ENCODE measurements at places on chromosomes 4 and X.

DNA sequence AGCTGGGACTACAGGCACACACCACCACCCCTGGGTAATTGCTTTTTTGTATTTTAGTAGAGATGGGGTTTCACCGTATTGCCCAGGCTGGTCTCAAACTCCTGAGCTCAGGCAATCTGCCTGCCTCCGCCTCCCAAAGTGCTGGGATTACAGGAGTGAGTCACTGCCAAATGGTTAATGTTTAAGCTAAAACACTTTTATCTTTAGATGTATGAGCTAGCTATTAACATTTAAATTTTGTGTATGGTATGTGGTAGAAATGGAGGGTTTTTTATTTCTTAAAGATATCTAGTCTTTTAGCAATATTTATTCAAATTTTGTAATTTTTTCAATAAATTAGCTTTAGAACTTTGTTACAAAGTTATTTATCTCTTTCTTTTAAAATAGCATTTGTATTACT lies 1659.8 kb upstream of the ADGRL3 start:
- no peak for DNase-seq

DNA sequence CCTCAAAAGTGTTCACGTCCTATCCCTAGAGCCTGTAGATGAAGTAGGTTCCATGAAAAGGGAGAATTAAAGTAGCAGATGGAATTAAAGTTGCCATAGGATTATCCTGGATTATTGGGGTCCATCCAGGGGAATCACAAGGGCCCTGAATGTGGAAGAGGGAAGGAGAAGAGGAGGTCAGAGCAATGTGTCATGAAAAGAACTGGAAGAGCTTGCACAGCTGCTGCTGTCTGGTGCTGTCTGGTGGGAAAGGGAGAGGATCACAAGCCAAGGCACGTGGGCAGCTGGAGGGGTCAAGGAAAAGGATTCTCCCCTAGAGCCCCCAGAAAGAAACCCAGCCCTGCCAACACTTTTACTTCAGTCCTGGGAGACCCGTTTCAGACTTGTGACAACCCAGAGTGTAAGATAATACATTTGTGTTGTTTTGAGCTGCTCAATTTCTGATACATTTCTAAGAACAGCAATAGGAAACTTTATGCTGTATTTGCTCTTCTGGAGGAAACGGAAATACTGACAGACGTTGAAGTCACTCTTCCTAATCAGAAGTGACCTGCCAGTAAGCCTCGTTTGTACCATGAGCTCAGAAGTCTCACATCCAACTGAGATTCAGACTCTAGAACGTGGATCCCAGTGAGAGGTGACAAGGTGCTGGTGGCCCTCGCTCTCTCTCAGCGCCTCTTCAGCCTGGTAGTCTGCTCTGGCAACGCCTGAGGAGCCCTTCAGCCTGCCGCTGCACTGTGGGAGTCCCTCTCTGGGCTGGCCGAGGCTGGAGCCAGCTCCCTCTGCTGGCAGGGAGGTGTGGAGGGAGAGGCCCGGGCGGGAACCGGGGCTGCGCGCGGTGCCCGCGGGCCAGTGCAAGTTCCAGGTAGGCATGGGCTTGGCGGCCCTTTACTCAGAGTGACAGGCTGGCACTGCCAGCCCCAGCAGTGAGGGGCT lies 34.7 kb upstream of the ENPP6 start:
- DNase-seq: no peak

GRCh38 chr4:54255881-54256280 lies 26.8 kb downstream of the PDGFRA start:
- DNase-seq: no peak

GRCh38 chrX:105706041-105706440 lies 116.3 kb upstream of the NRK start:
- no peak for DNase-seq

All from retinal pigment epithelial cell (primary cell).